Chondrocyte (in vitro differentiated cells): ENCODE measurements at places on chromosomes 5 and 9. TPM values are rescaled to one million over a fixed set of nuclear protein-coding genes. Genes with fewer than 3 reads are reported as not detected.

GRCh38 chr5:127428276-127428675 lies 89.2 kb upstream of the PRRC1 start:
- no peak for DNase-seq

DNA sequence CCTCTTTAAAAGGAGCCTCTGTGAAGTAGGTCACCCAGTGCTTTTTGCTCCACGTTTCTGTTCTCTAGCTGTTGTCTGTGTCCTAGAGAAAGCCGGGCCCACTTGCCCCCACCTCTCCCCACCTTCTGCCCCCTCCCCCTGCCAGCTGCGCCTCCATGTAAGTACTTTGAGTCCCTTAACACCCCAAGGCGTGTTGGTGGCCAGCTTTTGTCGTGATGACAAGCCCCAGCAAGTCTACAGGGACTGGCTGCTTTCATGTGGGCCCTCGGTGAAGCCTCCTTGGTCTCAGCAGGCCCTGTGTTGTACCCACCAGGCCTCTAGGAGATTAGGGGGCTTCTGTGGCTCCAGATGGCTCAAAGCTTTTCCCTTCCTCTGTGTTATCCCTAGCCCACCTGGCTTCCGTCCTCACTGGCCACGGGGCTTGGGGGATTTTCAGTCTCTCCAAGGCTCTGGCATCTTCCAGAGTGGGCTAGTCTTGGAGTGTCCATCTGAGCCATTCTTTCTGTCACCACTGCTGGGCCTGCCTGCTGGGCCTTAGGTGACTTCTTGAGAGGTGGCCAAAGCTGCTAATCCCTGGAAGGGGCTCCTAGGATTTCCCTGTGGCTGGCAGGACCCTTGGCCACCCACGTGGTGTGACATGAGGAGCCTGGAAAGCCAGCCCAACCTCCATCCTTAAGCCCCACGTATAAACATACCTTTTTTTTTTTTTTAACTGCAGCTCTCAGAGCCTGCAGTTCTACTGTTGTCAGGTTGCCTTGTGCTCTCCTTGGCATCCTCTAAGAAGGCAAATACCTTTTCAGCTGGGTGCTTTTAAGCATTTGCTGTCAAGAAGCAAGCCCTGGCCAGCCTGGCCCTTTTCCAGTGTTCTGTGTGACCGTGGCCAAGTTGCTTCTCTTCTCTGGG lies 1.1 kb upstream of the NDST1 start:
- DNase-seq: no peak

DNA sequence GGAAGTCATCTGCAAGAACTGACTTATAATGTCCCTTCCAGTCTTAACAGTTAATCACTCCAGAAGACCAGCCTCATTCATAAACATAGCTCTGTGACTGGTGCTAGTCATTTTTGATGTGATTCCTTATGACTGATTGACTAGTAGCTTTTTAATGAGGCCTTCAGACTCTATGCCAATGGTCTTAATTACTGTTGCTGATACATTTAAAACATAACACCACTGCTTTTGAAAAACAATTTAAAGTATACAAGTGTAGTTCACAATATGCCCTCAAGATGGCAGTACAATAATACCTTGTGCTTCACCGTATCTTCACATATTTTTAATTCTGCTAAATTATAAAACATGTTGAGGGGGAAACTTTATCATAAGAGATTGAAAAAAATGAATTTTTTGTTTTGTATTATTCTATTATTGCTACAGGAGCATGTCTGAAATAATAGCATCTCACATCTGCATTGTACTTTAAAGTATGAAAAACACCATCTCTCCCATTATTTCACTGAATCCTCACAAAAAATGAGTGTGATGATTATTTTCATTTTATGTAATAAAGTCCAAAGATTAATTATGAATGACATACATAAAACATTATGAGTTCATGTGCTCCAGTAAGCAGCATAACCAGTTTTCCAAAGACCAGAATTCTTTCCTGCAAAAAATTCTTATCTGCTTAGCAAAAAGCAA lies 55.2 kb upstream of the SHISAL2B start:
- no peak for DNase-seq

DNA sequence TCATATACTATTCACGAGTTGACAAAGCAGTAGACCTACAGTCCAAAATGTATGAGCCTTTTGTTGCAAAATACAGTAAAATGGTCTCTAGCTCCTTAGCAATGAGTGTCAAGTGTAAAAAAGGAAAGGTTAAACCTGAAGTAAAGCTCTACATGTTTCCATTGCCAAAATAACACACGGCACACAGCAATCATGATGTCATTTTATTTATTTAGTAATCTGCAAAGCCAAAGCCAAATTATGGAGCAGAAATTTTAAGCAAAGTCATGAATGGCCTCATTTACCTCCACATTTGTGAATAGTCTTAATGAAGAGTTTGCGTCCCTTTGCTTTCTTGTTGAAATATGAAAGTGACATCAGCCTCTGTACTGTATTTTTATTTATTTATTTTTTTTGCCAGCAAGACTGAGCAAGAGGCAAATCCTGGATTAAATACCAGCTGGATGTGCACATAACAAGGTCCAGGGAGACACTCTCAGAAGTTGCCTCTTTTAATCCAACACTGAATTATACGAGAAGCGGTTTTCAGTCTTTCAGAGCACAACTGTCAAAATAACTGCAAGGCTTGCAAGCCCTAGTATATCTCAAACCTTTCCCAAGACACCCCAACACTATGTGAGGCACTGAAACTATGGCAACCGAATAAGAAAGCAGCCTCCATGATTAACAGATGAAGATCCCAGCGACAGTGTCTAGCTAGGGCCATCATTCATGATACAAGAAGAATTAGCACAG lies 9.7 kb downstream of the SEMA6A start:
- DNase-seq: no peak

- DNase-seq: no peak
These were observed 16.0 kb upstream of the ACOT12 start for GRCh38 chr5:81409896-81410295.

The ECM2 gene
- 31.7 to 39.6 TPM (median 34.2 TPM) in 3 replicates for total RNA-seq

The CDK5RAP2 gene
- total RNA-seq: 36.3 to 70.4 TPM (median 40.4 TPM) in 3 replicates

DNA sequence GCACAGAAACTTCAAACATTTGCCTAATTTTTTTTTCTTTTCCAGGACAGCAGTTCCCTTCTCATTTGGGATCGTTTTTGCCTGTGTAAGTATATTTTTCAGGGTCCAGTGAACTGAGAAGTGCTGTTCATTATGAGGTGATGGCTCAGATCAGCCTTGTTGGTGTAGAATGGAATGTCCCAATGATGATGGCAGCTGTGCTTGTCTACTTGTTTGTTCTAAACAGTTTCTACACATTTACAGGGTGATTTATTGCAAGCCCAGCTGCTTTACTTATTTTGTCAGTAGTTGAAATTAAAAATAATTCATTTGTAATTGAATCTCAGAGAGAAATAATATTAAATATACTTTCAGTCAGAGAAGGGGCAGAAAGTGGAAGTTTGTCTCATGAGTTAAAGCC lies 337.6 kb upstream of the SEMA6A start:
- no peak for DNase-seq

The NR5A1 gene
- not detected in 3 replicates for total RNA-seq

GRCh38 chr5:178507151-178507932 lies 82.9 kb downstream of the COL23A1 start:
- DNase-seq: peak; percentile 11

DNA sequence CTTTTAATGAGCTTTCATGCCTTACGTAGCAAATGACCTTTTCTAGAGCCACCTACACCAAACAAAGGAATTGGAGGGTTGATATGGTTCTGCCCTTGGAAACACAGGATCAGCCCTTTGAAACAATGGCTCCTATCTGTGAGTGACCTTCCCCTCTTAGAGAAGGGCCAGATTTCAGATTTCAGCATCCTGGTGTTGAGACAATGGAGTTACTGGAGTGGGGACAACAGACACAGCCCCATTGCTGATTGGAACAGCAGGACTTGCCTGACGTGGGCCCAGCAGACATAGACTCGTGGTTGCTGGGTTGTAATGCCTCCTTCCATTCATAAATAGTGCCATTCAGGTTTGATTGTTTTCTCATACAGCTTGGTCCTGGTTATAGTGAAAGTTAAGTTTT lies 96.0 kb downstream of the GALNT10 start:
- no peak for DNase-seq

- DNase-seq: no peak
These were observed 51.1 kb upstream of the TBC1D2 start for GRCh38 chr9:98306384-98307145.

DNA sequence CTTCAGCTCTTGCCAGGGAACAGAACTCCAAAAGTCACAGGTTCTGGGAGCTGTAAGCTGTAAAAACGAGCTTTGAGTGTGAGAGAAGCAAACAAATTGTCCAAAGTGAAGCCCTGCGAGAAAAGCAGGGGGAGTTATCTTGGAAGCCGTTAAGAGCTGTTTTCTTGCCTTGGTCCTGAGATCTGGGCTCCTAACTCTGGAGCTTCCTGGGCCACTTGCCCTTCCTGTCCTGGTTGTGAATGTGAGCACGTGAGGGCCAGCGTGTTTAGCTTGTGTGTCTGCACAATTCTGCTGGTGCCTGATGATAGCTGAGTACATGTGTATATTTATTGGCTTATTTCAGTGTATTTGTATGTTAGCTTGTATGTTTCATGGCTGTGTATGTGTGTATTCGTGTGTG lies 40.5 kb downstream of the DAB2IP start:
- no peak for DNase-seq

The GFI1B gene
- not detected in 3 replicates for total RNA-seq

DNA sequence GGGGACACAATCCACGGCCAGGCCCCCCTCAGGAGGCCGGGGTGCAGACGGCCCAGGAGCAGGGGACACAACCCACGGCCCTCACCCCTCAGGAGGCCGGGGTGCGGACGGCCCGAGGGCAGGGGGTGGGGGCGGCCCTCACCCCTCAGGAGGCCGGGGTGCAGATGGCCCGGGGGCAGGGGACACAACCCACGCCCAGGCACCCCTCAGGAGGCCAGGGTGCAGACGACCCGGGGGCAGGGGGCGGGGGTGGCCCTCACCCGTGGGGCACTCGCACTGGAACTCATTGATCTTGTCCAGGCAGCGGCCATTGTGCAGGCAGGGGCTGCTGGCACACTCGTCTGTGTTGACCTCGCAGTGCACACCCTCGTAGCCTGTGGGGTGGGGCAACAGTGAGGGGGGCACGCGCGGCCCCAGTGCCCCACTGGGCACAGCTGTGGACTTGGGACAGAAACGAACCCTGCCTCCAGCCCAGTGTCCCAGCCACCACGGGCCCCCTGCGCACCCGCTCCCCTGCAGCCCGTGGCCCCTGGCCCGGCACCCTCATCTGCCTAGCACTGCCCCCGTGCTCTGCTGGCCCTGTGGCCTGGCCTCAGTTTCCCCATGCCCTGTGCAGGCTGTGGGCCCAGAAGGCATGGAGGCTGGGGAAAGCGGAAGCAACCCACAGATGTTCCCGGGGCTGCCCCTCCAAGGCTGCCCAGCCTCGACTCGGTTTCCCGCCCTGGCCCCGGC lies 28.7 kb downstream of the NOTCH1 start:
- no peak for DNase-seq

- no peak for DNase-seq
These were observed 101.1 kb upstream of the GNAQ start for GRCh38 chr9:78132701-78133058.

DNA sequence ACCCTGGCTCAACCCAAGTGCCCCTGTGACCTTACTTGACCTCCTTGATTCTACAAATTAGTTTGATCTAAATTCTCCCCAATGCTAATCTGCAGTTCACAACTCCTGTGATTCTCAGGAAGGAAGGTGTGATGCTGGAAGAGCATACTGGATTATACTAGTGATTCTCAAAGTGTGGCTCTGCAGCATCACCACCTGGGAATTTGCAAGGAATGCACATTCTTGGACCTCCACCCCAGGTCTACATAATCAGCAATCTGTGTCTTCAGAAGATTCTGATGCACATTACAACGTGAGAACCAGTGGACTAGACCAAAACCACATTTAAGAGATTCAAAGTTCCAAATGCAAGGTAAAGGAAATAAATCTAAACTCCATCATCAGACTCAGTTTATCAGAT lies 198.6 kb downstream of the AGTPBP1 start:
- no peak for DNase-seq

GRCh38 chr5:15763754-15764153 lies 263.8 kb downstream of the FBXL7 start:
- DNase-seq: no peak

DNA sequence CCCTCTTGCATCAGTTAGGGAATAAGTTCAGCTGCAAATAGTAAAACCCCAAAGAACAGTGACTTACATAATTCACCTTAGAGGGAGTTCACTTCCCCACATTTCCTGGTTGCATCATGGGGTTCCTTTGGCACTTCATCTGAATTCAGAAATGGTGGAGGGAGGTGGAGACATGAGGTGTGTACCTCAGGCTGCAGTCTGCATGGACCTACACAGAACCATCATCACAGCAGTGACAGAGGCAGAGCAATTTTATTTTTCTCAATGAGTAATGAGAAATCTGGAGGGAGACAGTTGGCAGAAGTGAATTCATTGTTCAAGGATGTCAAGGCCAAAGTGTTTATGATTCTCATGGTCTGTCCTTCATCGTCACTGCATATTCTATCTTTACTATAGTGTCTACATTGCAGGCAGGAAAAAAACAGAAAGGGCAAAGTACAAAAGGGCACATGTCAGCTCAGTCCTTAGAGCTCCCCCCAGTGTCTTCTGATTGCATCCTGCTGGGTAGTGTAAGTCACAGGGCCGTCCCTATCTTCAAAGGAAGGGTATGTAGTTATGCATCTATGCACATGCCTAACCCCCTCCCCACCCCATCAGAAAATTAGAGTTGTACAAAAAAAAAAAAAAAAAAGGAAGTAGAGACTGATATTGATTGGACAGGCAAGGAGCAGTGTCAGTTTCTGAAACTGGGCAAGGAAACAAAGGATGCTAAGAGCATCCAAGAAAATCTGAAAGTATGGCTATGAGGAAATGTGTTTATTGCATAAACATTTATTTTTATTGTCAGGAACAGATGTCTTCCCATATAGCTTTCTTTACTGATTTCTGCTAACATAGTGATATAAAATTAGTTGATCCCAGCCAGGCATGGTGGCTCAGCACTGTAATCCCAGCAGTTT lies 132.7 kb upstream of the APC start:
- no peak for DNase-seq

The DIPK1B gene
- 8.2 to 9.2 TPM (median 8.5 TPM) in 3 replicates for total RNA-seq

GRCh38 chr5:59079622-59080620 lies 497.0 kb downstream of the RAB3C start:
- DNase-seq: no peak

The CBY3 gene
- total RNA-seq: not detected in 3 replicates

The INSL4 gene
- not detected in 3 replicates for total RNA-seq

The ZSWIM6 gene
- 20.2 to 20.7 TPM (median 20.3 TPM) in 3 replicates for total RNA-seq

- no peak for DNase-seq
These were observed 286.3 kb downstream of the PDE4D start for GRCh38 chr5:59607138-59607765.

DNA sequence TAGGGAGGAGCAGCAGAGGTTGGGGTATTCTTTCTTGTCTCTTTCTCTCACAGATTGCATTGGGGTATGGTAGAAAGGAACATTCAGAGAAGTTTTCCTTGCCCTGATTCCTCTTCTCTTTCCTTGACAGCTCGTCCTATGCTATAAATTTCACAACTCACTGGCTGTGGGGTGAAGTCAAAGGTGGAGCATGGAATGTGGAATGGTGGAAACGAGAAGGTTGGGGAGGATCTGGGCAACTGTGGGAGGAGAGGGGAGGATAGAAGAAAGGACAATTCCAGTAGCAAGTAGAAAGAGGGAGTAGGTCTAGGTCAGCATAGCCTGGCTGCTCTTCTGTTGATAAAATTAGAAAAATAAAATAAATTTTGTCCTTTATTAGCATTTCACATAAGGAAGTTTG lies 39.0 kb upstream of the POC5 start:
- DNase-seq: no peak
